ENCODE measurements at places on chromosomes 1 and 21.
A peak's percentile ranks its signal among the peaks of the same experiment; 100 is the strongest.

DNA sequence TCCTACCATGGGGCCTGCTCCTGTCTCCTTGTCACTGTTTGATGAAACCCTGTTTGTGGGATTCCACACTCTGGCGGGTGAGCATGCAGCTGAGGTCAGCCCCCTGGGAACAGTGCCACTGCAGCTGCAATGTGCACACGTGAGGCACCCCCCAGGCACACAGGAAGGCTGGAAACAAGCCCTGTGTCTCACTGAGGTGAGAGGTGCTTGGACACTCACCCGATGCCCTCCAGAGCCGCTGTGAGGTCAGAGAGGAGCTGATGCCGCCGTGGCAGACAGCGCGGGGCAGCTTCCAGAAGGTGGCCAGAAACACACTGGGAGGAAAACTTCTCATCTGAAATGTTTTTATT, 49.7 kb downstream of the SLX9 start:
- peak; percentile 54 for DNase-seq

- peak; percentile 56 for DNase-seq
Measured at GRCh38 chr1:65165269-65165993, 17.4 kb downstream of the AK4 start.

- DNase-seq, result no peak
Measured at GRCh38 chr1:116751146-116751545, 3.1 kb upstream of the CD2 start.

DNA sequence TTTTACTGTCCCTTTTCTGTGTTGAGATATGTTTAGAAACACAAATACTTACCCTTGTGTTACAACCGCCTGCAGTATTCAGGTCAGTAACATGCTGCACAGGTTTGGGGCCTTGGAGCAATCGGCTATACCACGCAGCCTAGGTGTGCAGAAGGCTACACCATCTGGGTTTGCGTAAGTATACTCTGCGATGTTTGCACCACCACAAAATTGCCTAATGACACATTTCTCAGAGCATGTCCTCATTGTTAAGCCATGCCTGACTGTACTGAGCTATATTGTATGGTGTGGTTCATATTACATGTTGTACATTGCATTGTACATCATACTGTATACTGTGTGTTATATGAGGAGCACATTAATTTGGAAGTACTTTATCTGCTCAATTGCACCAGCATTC, 247.4 kb downstream of the RHOU start:
- DNase-seq, result no peak

- no peak for DNase-seq
Measured at GRCh38 chr1:213530611-213531320, 457.0 kb upstream of the PROX1 start.

DNA sequence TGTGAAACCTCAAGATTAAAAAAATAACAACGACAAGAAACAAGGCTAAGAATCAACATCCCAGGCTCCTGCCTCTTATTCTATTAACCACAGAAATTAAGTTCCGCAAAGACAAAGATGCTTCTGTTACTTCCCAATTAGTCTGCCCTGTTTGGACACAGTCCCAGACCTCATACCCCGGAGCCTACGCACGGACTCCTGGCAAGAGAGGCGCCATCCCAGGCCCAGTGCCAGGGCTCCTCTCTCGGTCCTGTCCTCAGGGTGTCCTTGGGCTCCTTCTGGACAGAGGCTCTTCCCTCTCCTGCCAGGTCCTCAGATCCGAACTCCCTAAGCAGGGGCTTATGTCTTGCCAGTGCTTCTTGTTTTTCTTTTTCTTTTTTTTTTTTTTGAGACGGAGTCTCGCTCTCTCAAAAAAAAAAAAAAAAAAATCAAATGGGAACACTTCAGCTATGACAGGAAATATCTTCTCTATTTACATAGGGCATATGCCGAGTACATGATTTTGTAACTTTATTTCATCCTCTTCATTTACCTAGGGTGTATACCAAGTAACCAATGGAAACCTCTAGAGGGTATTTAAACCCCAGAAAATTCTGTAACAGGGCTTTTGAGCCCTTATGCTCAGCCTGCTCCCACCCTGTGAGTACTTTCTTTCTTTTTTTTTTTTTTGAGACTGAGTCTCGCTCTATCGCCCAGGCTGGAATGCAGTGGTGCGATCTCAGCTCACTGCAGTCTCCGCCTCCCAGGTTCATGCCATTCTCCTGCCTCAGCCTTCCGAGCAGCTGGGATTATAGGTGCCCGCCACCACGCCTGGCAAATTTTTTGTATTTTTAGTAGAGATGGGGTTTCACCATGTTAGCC, 11.7 kb upstream of the ENO1 start:
- no peak for DNase-seq

DNA sequence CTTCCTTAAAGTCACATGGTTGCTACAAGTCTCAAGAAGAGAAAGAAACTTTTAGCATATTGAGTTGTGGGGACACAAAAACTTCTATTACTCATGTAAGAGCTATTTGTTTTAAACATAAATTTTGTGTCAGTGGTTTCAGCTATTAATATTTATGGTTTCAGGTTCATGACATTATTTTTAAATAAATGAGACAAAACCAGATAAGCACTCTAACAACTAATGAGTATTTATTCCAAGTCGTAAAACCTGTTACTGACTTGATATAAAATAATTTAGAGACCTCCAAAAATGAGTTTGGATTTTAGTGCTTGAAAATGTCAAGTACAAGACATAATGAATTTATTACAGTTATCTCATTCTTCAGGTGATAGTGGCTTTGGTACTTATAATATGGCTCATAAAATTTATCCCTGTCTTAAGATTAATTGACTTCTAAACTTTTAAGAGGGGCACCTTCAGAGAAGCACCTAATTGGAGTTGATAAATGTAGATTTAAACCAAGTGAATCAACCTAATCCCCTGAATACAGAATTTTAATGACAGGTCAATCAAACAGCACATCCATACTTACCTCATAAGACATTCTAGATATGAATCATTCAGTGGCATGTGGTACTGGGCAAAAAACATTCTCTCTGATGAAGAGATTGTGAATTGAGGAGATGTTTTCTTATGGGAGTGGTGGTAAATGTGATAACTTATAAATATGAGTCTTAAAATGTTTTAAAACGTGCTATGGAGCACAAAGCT, 167.7 kb upstream of the PTGFR start:
- DNase-seq, result no peak

GRCh38 chr1:196136396-196136795, 471.8 kb downstream of the KCNT2 start:
- no peak for DNase-seq

GRCh38 chr1:68051475-68051874, 1.0 kb upstream of the DIRAS3 start:
- no peak for DNase-seq

GRCh38 chr21:16086936-16087335, 357.2 kb downstream of the USP25 start:
- DNase-seq, result no peak

GRCh38 chr1:97202481-97203380, 481.1 kb downstream of the PTBP2 start:
- DNase-seq, result no peak

Measured in Karpas-422 (cell line).